Karpas-422 (cell line): ENCODE measurements at places on chromosomes 12 and 14.

DNA sequence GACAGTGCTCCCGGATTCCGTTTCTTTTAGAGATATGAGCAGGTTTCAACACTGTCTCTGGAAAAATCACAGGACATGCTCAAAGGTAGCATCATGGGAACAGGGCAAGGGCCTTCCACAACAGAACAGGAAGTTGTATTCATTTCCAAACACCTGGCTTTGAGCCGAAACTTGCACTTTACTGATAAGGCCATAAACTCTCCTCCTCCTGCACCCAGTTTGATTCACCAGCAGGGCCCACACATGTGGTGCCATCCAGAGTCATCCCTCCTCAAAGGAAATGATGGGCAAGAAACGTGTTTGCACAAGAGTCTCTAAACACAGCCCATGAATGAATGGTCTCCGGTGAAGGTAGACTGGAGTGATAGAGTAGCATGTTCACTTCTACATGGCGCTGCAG, 268.4 kb upstream of the FKBP4 start:
- DNase-seq = no peak

GRCh38 chr12:117904051-117904450, 64.7 kb downstream of the KSR2 start:
- no peak for DNase-seq

DNA sequence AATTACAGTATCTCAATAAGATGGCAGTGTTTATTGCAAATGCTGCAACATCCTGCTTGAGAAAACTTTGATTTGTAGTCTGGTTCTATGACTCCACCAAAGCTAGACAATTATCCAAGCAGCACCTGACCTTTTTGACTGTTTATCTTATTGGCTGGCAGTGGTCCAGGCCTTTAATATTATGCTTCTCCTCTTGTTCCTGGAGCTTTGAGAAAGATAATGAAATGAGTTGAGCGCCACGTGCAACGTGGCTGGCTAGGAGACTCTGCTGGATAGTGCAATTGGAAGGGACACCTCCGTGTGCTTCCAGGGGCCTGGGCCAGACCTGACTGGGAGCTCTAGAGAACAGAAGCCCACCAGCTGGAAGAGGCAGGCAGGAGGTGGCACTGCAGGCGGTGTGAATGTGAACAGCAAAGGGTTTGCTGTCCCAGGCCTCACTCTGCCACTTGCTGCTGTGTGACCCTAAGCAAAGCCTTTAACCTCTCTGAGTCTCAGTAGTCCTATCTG, 349.3 kb downstream of the CACNA1C start:
- DNase-seq = no peak

DNA sequence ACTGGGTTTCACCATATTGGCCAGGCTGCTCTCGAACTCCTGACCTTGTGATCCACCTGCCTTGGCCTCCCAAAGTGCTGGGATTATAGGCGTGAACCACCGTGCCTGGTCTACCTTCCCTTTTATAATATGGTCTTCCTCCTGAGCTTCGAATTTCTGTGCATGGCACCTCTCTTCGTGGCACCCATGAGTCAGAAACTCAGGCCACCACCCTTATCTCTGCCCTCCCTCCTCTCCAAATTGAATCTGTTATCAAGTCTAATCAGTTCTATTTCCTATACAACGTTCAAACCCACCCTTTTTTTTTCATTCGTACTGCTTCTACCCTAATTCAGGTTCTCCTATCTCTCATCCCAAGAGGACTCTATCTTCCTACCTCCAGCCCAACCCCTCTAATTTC, 5.0 kb upstream of the TINF2 start:
- no peak for DNase-seq

- DNase-seq = no peak
Measured at GRCh38 chr12:68479261-68479895, 131.3 kb upstream of the RAP1B start.
